ENCODE measurements at places on chromosomes 1 and 21. TPM values are rescaled to one million over a fixed set of nuclear protein-coding genes. Genes with fewer than 3 reads are reported as not detected.

- DNase-seq: no peak
Observed at GRCh38 chr21:33698087-33698860, 56.0 kb downstream of the ITSN1 start.

Gene KCNJ9
- total RNA-seq: not detected

Gene SLC6A17
- total RNA-seq: 0.07 TPM

Gene PERM1
- not detected for total RNA-seq

Gene NGF
- total RNA-seq: 0.20 TPM

DNA sequence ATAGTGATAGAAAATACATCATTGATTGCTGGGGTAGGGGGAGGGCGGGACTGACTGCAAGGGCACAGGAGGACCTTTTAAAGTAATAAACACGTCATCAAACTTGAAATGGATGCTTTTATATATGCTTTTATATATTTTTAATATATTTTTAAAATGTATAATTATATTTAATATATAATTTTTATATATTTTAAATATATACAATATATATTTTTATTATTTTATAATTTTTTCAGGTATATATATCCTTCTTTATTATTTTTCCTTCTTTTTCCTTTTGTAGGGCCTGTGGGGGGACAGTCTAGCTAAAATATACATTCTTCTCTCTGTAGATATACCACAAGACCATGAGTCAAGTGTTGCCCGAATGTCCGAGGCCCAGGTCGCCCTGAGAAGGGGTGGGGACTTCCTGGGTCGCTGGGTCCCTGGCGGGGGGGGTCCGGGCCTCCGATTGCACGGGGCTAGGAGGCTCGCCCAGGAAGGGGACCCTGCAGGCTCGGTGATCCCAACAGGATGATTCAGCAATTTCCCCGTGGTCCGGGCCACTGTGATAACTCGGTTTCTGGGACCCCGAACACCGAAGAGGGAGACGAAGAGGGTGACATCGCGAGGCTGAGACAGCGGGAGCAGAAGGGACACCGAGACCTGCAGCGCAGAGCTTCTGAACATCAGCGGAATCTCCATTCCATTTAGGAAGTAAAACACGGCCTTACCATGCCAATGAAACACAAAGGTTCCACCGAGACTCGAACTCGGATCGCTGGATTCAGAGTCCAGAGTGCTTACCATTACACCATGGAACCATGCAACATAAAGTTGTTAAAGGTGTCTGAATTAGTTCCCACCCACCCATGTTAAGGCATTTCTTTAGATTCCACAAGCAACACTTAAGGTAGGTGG, 112.5 kb upstream of the NBPF11 start:
- DNase-seq: peak; percentile 98

Gene LHX8
- not detected for total RNA-seq

Gene THEM5
- total RNA-seq: not detected

DNA sequence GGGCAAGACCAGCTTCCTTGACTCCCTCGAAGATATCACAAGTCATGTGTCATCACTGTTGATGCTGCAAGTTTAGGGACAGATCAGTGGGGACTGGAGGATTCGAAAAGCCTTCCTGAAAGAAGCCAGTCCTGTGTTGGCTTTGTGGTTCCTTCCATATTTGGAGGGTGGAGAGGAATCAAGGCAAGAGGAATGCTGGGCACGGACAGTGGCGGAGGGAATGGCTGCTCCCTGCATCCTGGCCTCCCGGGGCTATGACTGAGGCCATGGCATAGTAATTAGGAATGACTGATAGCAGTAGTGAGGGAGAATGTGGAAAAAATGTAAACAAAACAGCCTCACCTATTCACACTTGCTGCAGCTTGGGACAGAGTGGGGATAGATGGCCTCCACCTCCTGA, 36.4 kb downstream of the VANGL1 start:
- no peak for DNase-seq

Gene FCAMR
- not detected for total RNA-seq

Gene LIN9
- total RNA-seq: 6.8 TPM

Gene VAMP4
- 9.2 TPM for total RNA-seq

Gene KCNJ10
- not detected for total RNA-seq

- no peak for DNase-seq
Observed at GRCh38 chr1:93608187-93609109, 73.2 kb downstream of the BCAR3 start.

GRCh38 chr1:109499661-109500536, 6.0 kb downstream of the CYB561D1 start:
- peak; percentile 49 for DNase-seq

DNA sequence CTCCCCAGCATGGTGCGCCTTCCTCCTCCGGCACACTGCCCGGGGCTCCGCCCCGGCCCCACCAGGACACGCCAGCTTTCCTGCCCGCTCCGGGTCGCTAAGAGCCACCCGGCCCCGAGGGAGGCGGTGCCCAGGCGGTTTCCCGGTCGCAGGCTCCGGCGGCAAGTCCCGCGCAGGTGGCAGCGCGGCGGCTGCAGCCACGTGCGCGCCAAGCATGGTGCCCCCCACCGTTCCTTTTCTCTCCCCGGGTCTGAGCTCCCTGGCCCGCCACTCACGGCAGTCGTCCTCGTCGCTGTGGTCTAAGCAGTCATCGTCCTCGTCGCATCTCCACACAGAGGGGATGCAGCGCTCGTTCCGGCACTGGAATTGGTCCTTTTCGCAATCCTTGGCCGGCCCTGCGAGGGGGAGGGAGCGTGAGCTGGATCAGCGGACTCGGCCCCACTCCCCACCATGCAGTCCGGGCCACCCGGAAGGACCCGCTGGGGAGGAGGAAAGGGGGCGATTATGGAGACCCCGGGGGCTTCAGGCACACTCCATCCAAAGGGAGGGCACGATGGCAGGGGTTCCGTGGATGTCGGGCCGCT, 1.2 kb downstream of the LRP8 start:
- DNase-seq: no peak

GRCh38 chr1:209641832-209642172, 10.4 kb downstream of the LAMB3 start:
- DNase-seq: no peak

GRCh38 chr1:116921301-116921885, 11.7 kb downstream of the PTGFRN start:
- no peak for DNase-seq

DNA sequence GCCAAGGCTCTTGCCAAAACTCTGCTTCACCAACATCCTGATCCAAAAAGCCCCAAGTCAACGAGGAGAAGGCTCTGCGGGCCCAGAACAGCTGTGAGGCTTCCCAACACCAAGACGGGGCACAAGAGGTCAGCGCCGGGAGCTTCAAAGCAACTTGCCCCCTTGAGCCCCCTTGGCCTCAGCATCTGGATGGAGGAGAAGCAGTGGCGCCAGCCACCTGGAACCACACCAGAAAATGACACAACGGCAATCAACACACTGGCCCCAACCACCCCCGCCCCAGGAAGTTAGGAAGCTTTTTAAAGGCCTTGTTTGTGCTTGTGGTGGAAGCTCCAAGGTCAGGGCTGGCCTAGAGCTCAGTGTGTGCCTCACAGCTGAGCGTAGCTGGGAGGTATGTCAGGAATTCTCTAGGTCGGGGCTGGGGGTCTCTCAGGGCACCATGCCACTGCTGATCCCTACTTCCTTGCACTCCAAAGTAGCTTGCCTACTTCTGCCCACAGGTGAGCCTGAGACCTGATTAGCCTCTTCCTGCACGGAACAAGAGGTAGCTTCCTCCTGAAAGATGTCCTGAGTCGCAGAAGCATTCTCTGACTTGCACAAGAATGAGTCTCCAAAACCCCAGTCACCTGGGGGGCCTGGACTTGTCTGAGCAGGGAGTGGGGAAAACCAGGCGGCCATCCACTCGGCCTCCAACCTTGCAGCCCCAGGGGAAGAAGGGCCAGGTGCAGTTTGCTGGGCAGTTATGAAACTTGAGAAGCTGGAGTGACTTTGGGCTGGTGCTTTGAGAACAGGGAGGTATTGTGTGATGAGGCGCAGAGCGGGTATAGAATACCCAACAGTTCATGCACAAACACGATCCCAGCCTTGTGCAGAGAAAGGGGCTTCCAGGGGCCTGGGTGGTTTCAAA, 9.7 kb upstream of the SRP9 start:
- peak; percentile 73 for DNase-seq

Gene EDN2
- 0.11 TPM for total RNA-seq

GRCh38 chr1:183164963-183165362, 21.1 kb upstream of the LAMC2 start:
- peak; percentile 99 for DNase-seq

Gene GNAT2
- total RNA-seq: not detected

GRCh38 chr1:177366091-177366490, 195.3 kb downstream of the BRINP2 start:
- no peak for DNase-seq

Gene IGSF21
- not detected for total RNA-seq

Gene CNKSR1
- 19.1 TPM for total RNA-seq

- no peak for DNase-seq
Observed at GRCh38 chr1:18978706-18979105, 22.2 kb upstream of the IFFO2 start.

- no peak for DNase-seq
Observed at GRCh38 chr1:147634645-147635044, 35.7 kb downstream of the ACP6 start.

GRCh38 chr1:78678324-78678723, 28.7 kb downstream of the IFI44 start:
- no peak for DNase-seq

Gene CFHR2
- total RNA-seq: not detected

- DNase-seq: peak; percentile 40
Observed at GRCh38 chr21:27047283-27047657, 80.4 kb upstream of the ADAMTS5 start.

DNA sequence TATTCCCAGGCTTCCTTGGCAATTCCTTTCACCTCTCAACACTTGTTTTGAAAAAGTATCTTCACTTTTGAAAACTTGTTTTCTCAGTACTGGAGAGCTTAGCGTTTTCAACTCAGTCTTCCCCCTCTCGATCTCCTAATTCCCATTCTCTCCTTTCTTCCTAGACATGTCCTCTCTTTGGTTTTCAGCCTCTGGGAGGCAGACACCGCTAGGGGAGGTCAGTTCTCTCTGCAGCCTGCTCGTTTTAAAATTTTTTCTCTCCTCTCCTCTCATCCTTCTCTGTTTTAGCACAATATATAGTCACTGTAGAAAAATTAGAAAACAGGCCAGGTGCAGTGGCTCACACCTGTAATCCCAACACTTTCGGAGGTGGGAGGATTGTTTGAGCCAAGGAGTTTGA, 12.6 kb upstream of the RHEX start:
- no peak for DNase-seq

DNA sequence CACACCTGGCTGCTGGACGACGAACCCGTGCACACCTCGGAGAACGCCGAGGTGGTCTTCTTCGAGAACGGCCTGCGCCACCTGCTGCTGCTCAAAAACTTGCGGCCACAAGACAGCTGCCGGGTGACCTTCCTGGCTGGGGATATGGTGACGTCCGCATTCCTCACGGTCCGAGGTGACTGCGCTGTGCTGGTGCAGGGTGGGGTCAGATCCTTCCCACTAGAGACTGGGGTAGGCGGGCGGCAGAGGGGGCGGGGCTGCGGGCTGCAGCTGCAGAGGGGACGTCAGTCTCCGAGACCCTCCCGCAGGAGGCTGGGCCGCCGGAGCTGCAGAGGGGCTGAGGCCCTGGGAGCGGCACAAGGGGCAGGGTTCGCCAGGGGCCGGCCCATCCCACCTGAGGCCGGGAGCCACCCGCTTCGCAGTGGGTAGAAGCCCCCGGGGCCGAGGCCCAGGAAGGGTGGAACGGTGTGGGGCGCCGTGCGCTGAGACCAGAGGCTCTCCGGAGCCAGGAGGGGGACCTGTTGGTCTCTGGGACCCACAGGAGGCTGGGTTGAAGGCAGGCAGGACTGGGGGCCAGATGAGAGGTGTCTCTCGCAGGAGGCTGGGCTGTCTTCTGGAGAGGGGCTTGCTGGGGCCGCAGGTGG, 90.6 kb downstream of the TRIM11 start:
- DNase-seq: no peak

DNA sequence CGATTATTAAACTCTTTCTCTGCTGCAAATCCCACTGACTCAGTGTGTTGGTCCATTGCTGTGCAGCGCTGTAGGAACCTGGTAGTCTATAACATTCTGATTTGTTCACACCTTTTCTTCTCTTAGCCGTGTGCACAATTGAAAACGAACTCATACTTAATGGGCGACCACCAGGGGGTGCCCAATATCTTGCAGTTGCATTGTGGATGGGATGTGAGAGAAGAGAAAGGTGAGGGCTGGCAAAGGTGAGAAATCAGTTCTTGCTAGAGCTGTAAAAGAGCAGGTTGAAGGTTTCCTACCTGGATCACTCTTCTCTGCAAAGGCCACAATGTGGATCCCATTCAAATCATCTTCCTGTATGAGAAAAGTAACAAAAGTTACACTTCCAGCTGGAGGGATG, 51.0 kb downstream of the CASQ2 start:
- DNase-seq: no peak

Gene TSPEAR
- not detected for total RNA-seq

DNA sequence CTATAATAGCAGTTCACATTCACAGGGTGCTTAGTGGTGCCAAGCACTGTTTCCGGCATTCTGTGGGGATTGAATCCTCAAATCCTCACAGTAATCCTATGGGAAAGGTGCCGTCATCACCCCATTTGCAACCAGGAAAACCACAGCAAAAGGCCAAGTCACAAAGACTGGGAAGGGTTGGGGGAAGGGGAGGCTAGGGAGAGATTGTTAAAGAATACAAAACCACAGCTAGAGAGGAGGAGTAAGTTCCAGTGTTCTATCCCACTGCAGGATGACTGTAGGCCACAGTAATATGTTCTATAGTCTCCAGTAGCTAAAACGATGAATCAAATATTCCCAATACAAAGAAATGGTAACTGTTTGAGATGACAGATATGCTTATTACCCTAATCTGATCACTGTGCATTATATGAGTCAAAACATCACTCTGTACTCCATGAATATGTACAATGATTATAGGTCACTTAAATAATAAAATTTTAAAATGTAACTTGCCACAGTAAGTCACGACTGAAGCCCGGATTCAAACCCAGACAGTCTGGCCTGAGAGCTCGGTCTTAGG, 256.8 kb downstream of the TOMM20 start:
- no peak for DNase-seq

Gene CCDC30
- total RNA-seq: 0.54 TPM

DNA sequence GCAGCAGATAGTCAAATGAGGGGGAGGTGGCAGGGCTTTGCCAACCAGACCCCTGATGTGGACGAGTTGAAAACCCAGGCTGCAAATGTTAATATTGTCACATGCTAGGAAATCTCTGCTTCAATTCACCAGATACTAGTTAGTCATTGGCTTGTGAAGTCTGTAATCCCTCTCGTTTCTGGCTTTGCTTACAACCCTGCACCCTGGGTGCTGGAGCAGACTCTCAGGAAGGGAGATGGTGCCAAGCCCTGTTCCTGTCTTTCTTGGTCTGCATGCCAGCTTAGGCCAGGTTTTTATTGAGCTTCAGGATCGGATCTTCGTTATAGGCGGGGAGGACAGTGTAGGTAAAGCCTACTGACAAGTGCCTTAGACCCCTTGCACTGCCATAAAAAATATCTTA, 53.3 kb downstream of the MDM4 start:
- DNase-seq: no peak

Gene AMY1B
- total RNA-seq: not detected

Gene LCE2C
- total RNA-seq: 0.34 TPM

Data from foreskin keratinocyte (primary cell).